HT1080 (cell line): ENCODE measurements at places on chromosomes 7 and 10. TPM values are rescaled to one million over a fixed set of nuclear protein-coding genes. Genes with fewer than 3 reads are reported as not detected.

Gene CNNM1
- total RNA-seq = not detected in 2 replicates

Gene KLF14
- total RNA-seq = 0.16 and 0.20 TPM in 2 replicates

Gene TRIM50
- total RNA-seq = not detected in 2 replicates

Gene MKX
- 0.10 TPM in 1 of 2 replicates, not detected in the other for total RNA-seq

Gene RNF32
- total RNA-seq = 1.2 and 1.7 TPM in 2 replicates

Gene MPP7
- 0.20 and 0.27 TPM in 2 replicates for total RNA-seq

Gene AGAP3
- total RNA-seq = 36.4 and 45.3 TPM in 2 replicates

Gene ITIH5
- not detected in 2 replicates for total RNA-seq

- DNase-seq = no peak
Observed at GRCh38 chr7:133735222-133735621, 391.9 kb upstream of the LRGUK start.

GRCh38 chr7:33578881-33579672 is 326.3 kb upstream of the BMPER start:
- no peak for DNase-seq

- no peak for DNase-seq
Observed at GRCh38 chr10:6023661-6024333, 38.4 kb downstream of the IL2RA start.

DNA sequence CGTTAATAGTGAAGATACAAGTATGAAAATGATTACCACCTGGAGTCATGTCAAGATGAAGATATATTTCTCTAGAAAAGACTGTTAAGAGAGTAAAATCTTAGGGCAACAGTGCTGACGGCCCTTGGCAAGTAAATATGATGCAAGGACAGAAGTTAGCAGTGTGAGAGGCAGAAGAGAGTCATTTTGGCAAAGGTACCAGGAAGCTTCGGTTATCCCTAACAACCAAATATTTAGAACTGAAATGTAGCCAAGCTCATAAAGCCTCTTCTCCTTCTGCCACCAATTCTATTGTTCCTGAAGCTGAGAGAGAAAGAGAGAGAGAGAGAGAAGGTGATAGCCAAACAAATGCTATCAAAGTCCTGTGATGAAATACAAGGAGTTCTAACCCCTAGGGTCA is 109.6 kb downstream of the MACC1 start:
- no peak for DNase-seq

DNA sequence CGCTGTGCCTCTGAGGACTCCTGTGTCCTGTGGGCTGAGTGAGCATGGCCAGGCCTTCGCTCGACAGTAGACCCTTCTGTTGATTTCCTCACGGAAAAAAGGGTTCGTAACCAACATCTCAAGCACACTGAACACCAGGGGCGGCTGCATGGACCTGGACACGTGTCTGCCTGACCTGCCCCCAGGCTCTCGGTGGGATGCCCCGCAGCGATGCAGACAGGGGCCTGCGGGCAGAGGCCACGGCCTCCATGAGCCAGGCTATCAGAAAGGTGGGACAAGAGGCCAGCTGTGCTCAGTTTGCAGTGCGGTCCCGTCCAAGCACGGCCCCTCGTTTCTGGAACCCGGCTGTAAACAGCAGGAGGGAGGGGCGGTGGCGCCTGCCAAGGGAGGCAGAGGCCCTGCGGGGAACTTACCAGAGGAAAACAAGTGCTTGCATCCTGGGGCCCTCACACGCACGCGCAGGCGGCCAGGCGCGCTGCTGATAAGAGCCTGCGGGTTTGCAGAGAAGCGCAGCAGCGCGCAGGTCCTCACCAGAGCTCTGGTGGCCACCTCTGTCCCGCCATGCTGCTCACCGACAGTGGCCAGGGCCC is 10.6 kb downstream of the GPR146 start:
- no peak for DNase-seq

DNA sequence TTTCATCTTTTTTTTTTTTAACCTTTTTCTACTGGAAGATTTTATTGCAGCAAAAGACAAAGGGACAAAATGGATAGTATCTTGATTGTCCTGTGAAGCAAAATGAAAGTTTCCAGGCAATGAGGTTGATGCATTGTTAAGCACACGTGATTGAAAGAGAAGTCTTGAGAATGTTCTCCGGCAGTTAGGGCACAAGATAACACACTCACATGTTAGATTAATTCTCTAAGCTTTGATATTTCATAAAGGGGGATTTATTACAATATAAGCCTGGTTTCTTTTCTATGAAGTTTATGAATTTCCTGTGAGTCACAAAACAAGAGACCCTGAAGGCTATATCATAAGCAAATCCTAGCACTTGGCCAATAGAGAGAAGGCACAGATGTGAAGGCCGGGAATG is 93.4 kb upstream of the ARMC3 start:
- no peak for DNase-seq

GRCh38 chr10:25689346-25690100 is 244.5 kb upstream of the MYO3A start:
- no peak for DNase-seq
